HS-5 (cell line): ENCODE measurements at places on chromosomes 5 and 9.

DNA sequence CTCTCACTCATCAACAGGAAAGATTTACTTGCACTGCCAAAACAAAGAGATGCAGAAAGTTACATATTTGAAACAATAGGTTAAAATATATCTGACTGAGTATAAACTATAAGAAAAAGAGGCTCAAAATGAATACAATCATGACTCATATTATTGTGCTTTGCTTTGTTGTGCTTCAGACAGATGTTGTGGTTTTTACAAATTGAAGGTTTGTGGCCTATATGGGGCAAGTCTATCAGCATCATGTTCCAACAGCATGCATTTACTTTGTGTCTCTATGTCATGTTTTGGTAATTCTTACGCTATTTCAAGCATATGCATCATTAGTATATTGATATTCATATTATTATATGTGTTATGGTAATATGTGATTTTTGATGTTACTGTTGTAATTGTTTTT lies 330.0 kb downstream of the PRR16 start:
- no peak for DNase-seq

DNA sequence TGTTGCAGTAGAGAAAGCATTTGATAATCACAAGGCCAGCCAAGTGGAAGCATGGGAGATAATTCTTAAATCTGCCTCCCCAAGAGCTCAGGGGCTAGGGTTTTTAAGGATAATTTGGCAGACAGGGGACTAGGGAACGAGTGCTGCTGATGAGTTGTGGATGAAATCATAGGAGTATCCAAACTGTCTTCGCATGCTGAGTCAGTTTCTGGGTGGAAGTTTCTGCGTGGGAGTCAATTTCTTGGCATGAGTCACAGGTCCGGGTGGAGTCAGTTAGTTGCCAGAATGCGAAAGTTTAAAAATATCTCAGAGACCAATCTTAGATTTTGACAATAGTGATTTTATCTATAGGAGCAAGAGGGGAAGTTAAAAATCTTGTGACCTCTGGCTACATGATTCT lies 112.6 kb downstream of the TMC1 start:
- peak; percentile 10 for DNase-seq

DNA sequence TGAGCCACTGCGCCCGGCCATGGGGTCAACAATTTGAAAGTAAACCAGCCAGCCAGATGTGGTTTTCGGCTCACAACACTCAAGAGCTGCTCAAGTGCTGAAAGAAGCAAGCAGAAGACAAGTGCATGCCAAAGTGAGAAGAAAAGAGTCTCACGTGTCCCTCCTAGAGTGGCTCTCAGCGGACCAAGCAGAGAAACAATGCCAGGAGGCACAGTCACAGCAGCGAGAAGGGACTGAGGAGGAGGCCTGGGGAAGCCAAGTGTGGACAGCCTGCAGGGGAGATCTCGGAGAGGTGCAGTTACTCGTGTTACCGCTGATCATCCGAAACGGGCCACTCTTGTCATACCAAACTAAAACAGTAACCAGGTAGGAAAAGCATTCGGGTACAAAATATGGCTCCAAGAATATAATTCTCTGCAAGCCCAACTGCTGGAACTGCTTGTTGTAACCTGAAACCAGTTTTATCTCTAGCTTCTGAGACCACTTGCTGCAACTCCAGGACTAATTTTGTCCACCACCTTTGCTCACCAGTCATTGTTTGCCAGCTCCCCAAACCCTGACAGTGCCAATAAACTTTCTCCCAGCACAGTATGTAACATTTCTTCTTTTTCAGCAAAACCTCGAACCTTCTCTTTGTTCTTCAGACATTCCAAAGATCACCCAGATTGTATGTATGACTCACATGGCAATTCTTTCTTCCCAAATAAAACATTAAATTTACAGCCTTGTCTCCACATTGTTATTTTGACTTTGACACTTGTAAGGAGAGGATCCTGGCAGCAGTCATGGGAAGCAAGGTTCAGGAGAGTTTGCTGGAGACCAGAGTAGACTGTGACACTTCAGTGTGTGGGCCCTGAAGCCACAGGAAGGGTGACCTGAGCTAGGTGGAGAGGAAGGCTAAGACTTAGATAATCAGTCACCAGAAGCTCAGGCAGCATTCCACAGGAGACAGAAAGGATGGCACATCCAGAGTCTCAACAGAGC lies 6.3 kb downstream of the SLC35D2 start:
- no peak for DNase-seq

DNA sequence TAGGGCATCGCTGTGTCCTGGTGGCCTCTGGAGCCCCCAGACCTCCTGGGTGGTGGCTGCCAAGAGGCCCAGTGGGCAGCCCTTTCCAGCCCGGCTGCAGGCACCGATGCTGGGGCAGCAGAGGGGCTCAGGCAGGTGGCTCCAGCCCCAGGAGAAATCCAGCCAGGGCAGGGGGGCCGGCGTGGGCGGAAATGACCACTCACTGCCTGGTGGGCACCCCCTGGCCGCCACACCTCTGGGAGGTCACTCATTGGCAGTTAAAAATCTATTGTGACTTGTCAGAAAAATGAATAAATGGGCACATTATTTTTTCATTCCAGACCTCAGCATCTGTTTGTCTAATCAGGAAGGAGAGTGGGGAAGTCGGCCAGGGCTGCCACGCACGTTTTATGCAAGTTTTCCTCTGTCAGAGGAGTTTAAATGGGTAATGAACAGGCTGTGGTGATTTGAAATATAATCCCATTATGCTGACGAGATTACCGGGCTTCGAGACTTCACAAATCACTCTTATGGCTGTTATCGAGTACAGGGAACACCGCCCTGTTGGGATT lies 171.9 kb downstream of the GAPVD1 start:
- DNase-seq, result no peak

DNA sequence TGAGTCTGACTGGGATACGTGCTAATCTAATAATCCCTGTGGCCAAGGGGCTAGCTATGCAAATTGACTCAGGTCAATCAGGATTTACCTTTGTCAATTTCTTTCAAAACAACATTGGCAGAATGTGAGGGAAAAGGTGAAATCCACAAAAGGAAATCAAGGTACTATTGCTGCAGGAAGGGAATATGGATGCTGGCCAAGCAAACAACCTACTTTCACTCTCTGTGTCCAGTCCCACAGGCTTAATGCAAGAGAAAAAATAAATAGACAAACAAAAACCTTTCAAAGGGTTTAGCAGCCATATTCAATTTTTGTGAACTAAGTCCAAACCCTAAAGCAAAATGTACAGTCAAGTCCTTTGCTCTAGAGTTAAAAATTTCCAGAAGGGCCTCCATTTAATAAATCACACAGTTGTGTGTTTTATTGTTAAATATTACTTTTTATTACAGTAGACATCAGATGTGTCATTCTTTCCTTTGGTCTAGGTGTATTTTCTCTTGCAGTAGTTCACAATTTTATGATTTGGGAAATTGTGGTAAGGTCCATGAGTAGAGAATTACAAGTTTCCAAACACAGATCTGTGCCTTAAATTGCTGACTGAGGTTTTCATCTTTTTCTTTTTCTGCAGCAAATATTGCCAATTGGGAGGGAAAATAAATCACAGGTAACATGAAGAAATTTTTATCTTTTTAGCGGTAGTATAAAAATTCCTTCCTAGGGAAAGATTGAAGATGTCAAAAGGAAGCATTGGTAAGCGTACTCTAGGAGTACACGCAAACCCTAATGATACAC lies 309.1 kb downstream of the DMAC1 start:
- no peak for DNase-seq

DNA sequence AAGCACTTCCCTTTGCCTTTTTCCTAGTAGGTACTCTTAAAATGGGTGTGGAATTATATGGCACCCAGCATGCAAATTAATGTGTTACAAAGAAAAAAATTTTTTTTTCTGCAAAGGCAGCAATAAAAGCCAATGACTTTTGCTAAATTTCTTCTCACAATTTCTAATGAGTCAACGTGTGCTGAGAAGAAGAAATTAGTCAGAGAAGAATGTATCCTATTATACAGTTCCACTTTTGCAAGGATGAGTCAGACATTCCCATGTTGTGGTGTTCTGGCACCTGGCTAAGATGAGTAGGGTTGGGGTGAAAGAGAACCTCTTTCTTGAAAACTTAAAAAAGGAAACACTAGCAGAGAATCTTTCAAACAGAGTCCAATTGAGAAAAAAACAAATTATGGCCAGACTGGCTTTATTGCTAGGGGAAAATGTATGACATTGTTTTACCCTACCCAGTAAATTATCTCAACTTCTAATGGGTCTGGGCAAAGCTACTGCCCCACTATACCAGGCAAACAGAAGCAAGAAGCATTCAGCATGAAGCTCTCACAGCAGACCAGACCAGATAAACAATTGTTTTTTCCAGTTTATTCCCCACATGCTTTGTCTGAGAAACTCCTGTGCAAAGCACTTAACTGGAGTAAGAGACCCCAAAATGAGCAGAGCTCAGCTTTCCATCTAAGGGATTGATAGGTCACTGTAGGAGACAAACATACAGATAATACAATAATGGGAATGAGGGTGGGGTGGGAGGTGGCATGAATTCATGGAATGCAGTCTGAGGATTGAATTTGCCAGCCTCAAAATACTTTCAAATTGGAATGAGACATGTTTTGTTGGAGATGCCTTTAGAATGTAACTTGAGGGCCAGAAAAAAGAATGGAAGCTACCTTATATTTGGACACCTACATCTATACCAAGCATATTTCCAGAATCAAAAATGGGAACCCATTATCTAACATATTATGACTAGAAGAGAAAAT lies 220.8 kb upstream of the RFX3 start:
- peak; percentile 85 for DNase-seq

GRCh38 chr5:139065306-139065705 lies 132.9 kb downstream of the SIL1 start:
- no peak for DNase-seq

DNA sequence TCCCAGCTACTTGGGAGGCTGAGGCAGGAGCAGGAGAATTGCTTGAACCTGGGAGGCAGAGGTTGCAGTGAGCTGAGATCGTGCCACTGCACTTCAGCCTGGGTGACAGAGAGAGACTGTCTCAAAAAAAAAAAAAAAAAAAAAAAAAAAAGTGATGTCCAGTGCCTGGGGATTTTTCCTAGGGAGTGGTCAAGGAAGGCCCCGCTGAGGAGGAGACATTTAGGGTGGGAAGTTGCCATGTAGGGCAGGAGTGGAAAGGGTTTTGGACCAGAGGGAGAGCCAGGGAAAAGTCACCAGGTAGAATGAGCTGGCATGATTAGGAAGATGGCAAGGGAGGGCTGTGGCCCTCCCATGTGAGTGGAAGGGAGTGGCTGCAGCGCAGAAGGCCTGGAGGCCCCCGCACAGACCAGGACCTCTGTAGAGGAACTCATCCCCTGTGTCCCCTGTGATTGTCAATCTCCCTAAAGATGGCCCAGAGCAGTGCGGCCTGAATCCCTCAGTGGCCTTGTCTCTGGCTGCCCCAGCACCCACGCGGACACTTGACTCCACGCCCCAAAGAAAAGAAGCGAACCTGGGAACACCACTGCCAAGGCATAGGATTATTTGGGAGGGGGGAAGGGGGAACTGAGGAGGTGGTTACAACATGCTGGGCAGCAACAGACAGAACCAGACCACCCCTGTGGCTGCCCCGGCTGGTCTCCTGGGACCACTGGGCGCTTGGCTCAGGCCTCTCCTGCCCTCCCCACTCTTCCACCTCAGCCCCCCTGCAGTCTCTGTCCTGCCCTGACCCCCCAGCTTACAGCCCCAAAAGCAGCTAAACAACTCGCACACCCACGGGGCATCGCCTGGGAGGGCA lies 2.6 kb upstream of the SQSTM1 start:
- no peak for DNase-seq

GRCh38 chr5:160432196-160432595 lies 10.5 kb downstream of the PTTG1 start:
- no peak for DNase-seq

GRCh38 chr9:77885104-77885672 lies 146.4 kb downstream of the GNAQ start:
- DNase-seq, result no peak

DNA sequence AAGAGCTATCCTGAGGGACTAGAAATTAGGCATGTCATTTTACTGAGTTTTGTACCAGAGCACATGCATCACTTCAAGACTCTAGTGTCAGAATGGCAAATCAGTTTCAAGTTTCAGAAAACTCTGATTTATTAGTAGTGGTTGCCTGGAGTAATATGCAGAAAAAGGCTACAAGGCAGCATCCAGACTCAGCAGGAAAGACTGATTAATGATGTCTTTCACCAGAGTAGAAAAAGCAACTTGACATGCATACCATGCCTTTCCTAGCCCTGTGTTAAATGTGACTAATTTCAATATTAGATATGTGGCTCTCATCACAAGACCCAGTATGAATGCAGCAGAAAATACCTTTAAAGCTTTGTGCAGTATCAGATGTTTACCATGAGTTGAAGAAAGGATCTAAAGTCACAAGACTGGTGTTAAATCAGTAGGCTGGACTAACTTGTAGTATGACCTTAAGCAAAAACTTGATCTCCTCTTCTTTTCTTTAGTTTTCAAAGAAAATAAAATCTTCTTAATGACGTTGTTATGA lies 1251.2 kb upstream of the C9orf72 start:
- DNase-seq, result no peak

DNA sequence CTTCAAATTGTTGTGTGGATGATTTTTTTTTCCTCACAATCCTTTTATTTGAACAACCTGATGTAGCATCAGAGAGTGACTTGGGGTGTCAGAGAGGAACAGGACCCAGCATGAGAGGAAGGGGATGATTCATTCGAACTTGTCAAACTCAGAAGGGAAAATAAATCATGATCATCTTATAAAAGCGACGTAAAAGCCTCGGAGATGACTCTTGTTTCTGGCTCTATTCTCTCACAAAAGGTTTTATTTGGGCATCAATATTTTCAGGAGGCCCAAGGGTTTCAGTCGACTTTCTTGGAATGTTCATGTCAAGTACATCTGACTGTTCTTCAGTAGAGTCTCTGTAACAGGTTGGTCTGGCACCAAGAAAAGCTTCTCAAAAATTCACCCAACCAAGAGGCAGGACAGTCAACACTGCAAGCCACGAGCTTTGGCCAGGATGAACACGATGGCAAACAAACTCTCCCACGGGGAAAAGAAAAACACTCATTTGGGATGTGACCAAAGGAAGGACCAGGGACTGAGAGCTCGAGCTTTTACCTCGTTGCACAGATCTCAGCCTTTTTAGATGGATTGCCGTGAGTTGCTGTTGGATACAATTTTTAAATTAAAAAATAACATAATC lies 55.1 kb downstream of the ANKH start:
- no peak for DNase-seq

- no peak for DNase-seq
Measured at GRCh38 chr9:114149765-114150340, 5.5 kb upstream of the COL27A1 start.

GRCh38 chr5:83364312-83365299 lies 106.9 kb upstream of the VCAN start:
- no peak for DNase-seq
